M059J (cell line): ENCODE measurements at places on chromosomes 1 and 21.

- no peak for DNase-seq
Observed at GRCh38 chr1:36514501-36514900, 31.8 kb upstream of the CSF3R start.

DNA sequence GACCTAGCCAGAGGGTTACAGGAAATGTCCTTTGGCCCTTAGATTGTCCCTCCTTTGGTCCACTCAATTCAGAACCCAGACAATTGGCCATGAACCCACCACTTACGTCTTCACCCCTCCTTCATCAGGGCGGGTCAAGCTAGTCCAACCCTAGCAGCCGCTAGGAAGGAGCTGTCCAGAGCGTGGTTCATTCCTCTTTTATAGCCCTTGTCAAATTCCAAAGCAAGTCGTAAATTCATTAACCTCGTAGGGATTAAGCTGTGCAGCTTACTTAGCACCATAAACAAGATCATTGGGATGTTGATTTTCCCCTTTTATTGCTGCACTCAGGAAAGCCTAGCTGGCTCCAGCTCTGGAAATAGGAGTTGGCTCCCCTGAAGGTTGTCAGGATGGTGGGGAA, 90.1 kb downstream of the TMEM53 start:
- no peak for DNase-seq

DNA sequence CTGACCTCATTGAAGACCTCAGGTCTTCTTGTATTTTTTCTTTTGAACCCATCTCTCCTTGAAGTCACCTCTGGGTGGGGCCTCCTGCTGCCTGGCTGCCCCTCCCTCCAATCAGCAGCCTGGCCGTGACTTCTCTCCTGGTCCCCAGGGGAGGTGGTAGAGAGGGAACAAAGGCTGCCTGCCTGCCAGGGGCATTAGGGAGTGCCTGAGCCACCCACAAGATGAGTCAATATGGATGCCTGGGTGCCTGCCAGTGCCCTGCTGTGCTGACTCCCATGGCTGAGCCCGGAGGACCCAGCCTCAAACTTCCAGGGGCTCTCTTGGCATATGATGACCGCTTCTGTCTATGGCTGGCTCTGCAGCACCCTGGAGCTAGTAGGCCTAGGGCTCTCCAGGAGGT, 5.3 kb upstream of the CDCP2 start:
- DNase-seq: peak; percentile 77

DNA sequence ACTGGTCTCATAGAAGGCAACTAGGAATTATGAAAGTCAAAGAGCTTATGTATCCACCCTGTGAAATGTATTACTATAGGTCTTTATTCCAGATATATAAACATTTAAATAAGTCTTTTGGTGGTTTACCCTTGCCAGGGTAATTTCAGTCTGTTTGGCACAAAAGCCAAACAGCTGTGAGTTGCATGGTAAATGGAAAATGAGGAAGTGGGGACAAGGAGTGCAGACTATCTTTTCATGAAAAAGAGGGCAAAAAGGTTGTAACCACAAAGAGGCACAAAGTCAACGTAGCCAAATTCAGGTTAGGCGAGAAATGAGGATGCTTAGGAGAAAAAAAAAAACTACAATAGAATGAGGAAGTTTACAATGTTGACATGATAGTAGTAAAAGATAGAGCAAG, 492.3 kb upstream of the PRMT6 start:
- DNase-seq: no peak

GRCh38 chr1:214445831-214446614, 105.4 kb downstream of the PTPN14 start:
- peak; percentile 99 for DNase-seq

DNA sequence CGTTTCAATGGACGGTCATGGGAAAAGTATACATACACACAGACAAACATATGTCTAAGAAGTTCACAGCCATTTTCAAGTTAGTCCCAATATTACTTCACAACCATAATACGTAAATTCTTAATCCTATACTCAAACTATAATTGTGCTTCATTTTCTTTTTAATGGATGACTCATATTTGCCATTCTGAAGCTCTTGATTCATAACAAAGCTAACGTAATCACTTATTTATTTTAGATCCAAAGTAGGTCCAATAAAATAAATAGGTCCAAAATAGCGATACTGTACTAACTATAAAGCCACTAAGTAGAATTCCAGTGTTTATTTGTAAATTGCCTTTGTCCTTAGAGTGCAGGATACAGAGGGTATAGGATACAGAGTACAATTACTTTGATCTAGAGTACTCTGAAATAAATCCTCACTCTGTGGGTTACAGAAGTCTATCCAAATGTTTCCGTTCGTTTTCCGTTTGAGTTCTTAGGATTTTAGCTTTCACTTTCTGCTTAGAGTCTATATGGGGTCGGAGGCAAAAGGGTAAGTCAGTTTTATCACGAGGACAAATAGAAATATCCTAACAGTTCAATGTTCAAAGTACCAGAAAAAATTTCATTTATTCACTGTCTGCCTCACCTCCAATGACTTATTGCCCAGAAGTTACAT, 8.8 kb upstream of the C1orf115 start:
- peak; percentile 18 for DNase-seq

GRCh38 chr1:246815693-246816270, 91.6 kb downstream of the SCCPDH start:
- DNase-seq: no peak

- no peak for DNase-seq
Observed at GRCh38 chr1:116842654-116843053, 67.1 kb upstream of the PTGFRN start.

GRCh38 chr1:221718381-221719277, 23.3 kb downstream of the DUSP10 start:
- DNase-seq: peak; percentile 88
